ENCODE measurements at places on chromosomes 2 and 18. TPM values are rescaled to one million over a fixed set of nuclear protein-coding genes. Genes with fewer than 3 reads are reported as not detected.

LYPD6 gene
- not detected for total RNA-seq

AGBL5 gene
- 29.0 TPM for total RNA-seq

LDAH gene
- 13.3 TPM for total RNA-seq

EVA1A gene
- not detected for total RNA-seq

KRCC1 gene
- 7.0 TPM for total RNA-seq

FEV gene
- not detected for total RNA-seq

All from stomach (tissue), 19 donors.